ENCODE measurements at places on chromosomes 6 and 20. TPM values are rescaled to one million over a fixed set of nuclear protein-coding genes. Genes with fewer than 3 reads are reported as not detected.
A peak's percentile ranks its signal among the peaks of the same experiment; 100 is the strongest.

- peak; percentile 57 for DNase-seq
These were observed 368.9 kb upstream of the JARID2 start for GRCh38 chr6:14876778-14877613.

GRCh38 chr6:75353644-75354043, 69.1 kb upstream of the TMEM30A start:
- DNase-seq: no peak

DNA sequence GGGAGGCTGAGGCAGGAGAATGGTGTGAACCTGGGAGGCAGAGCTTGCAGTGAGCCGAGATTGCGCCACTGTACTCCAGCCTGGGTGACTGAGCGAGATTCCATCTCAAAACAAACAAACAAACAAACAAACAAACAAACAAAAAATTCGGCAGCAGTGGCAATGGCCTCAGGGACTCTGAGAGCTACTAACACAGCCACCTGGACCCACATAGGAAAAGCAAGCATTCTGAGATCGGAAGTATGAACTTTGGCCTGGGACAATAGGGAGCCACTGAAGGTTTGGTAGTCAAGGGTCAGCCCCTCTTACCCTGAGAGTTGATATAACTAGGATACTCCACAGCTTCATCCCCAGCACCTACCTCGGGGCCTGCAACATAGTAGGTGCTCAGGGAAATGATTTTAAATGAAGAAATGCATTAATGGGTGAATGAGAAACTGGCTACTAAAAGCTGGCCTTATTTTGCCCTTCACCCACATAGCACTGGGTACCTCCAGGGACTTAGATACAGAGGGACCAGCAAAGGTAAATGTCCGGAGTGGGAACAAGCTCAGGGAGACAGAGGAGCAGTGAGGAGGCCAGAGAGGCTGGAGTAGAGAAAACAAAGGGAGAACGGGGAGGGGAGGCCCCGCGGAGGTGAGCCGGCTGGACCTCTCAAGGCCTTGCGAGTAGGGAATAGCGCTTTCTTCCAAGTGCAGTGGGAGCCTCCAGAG, 46.6 kb upstream of the PTGIS start:
- DNase-seq: peak; percentile 68

DNA sequence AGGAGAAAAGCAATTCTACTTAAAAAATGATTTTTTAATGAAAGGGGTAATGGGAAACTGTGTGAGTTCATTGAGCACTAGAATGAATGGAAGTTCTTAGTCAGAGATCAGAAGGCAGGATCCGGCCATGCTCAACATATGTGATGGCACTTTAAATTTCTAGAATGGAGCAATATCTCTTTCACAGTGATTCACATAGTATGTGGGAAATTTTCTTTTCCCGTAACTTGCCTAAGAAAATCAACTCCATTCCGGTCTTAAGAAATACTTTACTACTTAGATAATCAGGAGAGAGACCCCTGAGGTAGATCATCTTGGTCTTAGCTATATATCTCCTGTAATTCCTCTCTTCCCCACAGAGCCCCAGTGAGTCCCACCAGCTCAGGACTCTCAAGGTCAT, 131.8 kb downstream of the SCML4 start:
- no peak for DNase-seq

- DNase-seq: no peak
These were observed 68.2 kb downstream of the RFPL4B start for GRCh38 chr6:112415366-112415765.

- DNase-seq: peak; percentile 54
These were observed 2.0 kb upstream of the VARS1 start for GRCh38 chr6:31797588-31797987.

DNA sequence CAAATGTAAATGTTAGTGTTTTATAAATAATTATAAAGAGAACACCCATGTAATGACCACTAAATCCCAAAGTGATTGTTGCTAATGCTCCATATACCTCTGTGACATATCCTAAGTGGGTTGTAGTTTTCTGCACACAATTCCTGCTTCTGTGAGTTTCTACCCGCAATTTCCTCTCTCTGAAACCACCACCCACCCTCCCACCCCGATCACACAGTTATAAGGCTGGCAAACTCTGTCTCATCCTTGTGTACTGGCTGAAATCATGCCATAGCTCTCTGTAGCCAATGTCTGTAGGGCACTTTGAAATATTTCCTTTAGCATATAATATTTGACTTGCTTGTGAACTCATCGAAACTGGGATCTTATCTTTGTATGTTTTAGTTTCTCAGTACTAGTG, 236.6 kb downstream of the PLCB1 start:
- DNase-seq: no peak

- no peak for DNase-seq
These were observed 251.4 kb upstream of the MANEA start for GRCh38 chr6:95325916-95326315.

GRCh38 chr6:16391451-16391912, 153.1 kb downstream of the GMPR start:
- DNase-seq: no peak

MAVS gene
- total RNA-seq: 26.2 TPM

ZNF311 gene
- total RNA-seq: 0.90 TPM

WFDC5 gene
- not detected for total RNA-seq

RIMS4 gene
- 6.6 TPM for total RNA-seq

HLA-DQB1 gene
- total RNA-seq: 4.2 TPM
